Large intestine (tissue), 12 donors: ENCODE measurements at places on chromosomes 11 and 22.

- DNase-seq = no peak
These were observed 28.2 kb downstream of the ZNF70 start for GRCh38 chr22:23722724-23723123.

GRCh38 chr11:85182441-85183387 lies 444.4 kb downstream of the DLG2 start:
- DNase-seq = peak; percentile 68

DNA sequence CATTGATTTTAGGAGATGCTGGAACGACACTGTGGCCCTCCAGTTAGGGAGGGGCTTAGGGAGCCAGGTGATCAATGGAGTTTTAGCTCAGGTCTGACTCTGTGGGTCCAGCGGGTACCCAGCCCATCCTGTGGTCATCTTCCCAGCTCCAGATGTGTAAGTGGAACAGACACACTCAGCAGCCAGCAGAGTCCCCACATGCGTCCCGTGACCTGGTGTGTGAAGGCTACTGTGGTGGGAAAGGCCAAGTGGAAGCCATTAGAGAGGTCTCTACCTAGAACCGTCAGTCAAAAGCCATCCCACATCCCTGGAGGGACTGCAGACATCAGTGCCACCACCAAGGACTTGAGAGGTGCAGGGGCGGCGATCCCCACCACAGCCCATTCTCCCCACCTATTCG lies 19.9 kb upstream of the CD81 start:
- DNase-seq = no peak

DNA sequence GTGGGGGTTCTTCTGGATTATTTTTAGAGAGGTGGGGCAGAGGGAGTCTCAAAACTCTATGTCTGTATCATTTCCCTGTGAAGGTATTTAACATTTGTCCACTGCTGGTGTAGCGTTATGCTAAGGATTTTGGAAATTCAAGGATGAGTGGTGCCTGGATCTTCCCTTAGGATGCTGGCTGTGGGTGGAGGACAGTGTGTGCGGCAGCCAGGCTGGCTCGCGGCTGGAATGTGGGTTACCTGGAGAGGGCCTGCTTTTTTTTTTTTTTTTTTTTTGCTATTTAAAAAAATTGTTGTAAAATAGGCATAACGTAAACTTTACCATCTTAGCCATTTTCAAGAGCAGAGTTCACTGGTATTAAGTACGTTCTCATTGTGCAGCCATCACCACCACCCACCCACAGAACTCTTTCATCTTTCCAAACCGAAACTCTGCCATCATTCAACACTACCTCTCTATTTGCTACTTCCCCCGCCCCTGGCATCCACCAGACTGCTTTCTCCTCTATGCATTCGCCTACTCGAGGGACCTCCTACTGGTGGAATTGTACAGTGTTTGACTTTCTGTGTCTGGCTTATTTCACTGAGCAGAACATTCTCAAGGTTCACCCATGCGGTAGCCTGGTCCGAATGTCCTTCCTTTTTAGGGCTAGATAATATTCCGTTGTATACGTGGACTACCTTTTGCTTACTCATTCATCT lies 67.1 kb downstream of the PARVB start:
- no peak for DNase-seq

DNA sequence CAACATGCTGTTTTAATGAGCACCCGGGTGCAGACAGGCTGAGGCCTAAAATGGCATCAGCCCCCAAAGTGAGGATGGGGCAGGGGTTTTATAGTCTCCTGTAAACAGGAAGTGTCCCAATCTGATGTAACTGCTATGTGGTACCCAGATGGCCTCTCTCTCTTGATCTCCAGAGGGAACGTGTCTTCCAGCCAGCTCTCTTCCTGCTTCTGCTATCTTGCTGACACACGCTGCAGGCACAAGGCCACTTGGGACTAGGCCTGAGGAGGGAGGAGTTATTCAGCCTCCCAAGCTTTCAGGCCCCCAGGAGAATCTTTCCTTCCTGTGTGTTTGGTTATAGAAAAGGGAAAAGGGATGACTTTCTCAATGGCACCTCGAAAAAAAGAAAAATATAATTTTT lies 11.4 kb upstream of the VSTM5 start:
- DNase-seq = no peak

DNA sequence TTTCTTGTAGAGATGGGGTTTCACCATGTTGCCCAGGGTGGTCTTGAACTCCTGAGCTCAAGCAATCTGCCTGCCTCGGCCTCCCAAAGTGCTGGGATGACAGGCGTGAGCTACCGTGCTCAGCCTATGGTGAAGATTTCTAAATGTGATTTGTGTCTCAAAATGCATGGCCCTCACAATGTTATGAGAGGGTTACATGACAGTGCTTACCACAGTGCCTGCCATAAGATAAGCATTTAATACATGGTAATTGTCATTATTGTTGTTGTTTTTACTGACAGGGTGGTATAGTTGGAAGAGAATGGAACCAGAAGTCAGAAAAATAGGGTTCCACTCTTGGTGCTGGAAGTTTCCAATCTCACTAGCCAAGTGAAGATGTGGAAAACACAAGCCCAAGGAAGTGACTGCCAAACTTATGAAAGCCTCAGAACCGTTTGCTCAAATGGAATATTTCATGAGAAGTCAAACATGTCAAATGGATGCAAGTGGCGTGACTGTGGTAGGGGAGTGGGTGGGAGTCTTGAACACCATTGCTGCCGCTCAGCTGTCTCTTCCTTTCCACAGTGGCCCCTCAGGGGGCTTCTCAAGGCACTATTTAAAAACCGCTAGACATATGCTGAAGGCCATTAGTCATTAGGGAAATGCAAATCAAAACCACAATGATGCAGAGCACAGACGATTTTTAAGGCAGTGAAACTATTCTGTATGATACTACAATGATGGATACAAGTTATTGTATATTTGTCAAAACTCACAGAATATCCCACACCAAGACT lies 29.1 kb upstream of the LMO2 start:
- DNase-seq = no peak
